ENCODE measurements at places on chromosomes 3 and 15. TPM values are rescaled to one million over a fixed set of nuclear protein-coding genes. Genes with fewer than 3 reads are reported as not detected.

The VIPR1 gene
- polyA plus RNA-seq, result 3.0 TPM

The FSD2 gene
- not detected for polyA plus RNA-seq

DNA sequence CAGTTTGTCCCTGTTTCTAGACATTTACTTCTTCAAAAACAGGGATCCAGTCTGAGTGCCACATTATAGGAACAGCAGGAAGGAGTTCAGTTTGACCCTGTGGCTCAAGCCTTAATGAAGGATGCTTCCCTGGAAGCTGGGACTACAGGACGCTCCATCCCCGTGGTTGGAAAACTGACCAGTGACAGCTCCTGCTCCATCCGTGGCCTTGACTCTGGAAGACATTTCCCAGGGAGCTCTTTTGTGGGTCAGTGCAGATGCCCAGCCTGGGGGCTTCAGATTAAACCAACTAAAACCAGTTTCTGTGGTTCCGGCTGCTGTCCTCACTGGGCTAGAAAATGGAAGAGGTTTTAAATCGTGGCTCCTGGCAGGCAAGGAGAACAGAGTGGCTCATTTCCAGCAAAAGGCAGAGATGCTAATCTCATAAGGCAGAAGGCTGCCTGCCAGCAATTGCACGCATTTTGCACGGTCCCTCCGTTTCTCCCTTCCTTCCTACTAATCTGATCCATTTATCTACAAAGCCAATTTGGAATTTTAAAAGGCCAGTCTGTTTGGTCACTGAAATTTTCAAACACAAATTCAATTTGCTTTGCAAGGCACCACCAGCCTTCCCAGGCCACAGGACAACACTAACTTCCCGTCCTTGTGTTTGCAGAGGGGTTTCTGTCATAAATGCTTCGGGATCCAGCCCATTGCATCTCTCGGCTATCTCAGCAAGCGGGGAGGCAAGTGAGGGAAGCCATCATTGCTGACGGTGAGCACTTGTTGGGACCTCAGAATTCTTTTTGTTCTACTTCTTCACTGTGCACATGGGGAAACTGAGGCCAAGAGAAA is 6.2 kb upstream of the SSUH2 start:
- peaks cover 14% of the 10 kb centered on the region for H3K27me3 ChIP-seq
- H3K36me3 ChIP-seq, result peaks cover 6% of the 10 kb centered on the region
- DNase-seq, result no peak
- H3K27ac ChIP-seq, result no peak overlapping the region
- H3K4me1 ChIP-seq, result no peaks in the 10 kb centered on the region
- H3K4me3 ChIP-seq, result no peak overlapping the region

The KLF15 gene
- polyA plus RNA-seq, result 0.09 TPM

The LRRN1 gene
- 0.51 TPM for polyA plus RNA-seq

The KNG1 gene
- polyA plus RNA-seq, result not detected

- no peaks in the 10 kb centered on the region for H3K36me3 ChIP-seq
- peaks cover 17% of the 10 kb centered on the region for H3K4me1 ChIP-seq
- H3K27ac ChIP-seq, result no peak overlapping the region
- no peak overlapping the region for H3K4me3 ChIP-seq
- H3K27me3 ChIP-seq, result peaks cover 12% of the 10 kb centered on the region
- DNase-seq, result no peak
Observed at GRCh38 chr3:108391917-108392593, 95.7 kb downstream of the HHLA2 start.

The ADIPOQ gene
- polyA plus RNA-seq, result not detected

The WNT5A gene
- not detected for polyA plus RNA-seq
